ENCODE measurements at places on chromosomes 3 and 15.

GRCh38 chr15:80240276-80240675 lies 11.7 kb downstream of the CTXND1 start:
- no peak for DNase-seq

- DNase-seq, result peak; percentile 58
Observed at GRCh38 chr3:16174389-16174788, at the start of gene GALNT15. TSS of gene GALNT15 (plus strand) at chr3:16174680. CDS start at chr3:16175152, 472 bp downstream.

DNA sequence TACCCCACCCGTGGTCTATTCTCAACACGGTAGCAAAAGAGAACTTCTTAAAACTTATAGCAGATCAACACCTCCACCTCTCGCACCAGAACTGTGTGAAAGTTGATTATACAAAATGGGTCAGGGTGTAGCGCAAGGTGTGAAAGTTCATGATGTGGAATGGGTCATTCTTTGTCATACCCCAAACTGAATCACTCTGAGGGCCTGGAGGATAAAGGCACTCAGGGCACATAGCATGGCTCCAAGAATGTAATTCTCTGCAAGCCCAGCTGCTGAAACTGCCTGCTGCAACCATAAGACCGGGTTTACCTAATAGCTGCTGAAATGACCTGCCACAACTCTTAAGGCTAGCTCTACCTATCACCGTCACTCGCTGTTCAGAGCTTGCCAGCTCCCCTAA lies 70.0 kb downstream of the FOXP1 start:
- no peak for DNase-seq

GRCh38 chr3:123899300-123899865 lies 15.3 kb upstream of the MYLK start:
- DNase-seq, result no peak

GRCh38 chr3:39485547-39485946 lies 18.1 kb downstream of the MOBP start:
- DNase-seq, result no peak

- no peak for DNase-seq
Observed at GRCh38 chr15:38190501-38190900, 62.1 kb upstream of the SPRED1 start.

GRCh38 chr3:98952404-98952803 lies 50.9 kb upstream of the DCBLD2 start:
- DNase-seq, result peak; percentile 58

DNA sequence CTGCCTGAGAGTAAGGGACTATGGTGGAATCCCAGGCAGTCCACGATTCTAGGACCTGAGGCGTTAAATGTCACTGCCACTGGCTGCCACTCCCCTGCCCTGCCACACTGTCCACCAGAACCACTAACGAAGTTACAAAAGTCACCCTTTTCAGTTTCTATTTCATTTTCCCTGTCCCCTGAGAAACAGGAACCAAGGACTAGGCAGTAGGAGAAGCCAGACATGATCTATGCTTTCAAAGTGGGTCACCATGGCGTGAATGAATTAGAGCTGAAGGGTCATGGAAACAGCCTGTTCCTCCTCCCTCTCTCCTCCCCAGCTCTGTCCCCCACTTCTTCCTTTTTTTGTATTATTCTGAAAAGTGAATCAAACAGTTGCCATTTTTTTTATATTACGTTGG lies 9.1 kb upstream of the ADPRH start:
- DNase-seq, result no peak

DNA sequence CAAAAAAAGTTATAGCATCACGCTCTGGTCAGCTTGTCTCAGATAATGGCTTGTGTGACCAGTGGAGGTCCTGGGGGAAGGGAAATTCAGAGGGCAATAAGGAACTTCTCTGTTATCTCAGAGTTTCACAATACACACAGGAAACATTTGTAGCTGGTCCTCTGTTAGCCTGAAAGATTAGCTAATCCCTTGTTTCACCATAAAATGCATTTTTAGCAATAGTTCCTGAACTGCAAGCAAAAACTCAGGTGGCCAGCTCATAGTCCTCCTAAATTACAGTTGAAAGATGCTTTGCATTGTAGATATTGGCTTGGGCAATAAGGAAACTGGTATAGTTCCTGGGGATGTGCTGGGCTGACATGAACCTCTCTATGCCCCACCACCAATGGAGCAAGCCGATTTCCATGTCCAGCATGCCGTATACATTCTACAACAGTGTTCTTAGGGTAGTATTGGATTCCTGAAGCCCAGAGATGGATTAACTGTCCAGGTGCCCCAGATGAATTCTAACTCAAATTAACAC lies 141.5 kb upstream of the TBL1XR1 start:
- DNase-seq, result peak; percentile 72

DNA sequence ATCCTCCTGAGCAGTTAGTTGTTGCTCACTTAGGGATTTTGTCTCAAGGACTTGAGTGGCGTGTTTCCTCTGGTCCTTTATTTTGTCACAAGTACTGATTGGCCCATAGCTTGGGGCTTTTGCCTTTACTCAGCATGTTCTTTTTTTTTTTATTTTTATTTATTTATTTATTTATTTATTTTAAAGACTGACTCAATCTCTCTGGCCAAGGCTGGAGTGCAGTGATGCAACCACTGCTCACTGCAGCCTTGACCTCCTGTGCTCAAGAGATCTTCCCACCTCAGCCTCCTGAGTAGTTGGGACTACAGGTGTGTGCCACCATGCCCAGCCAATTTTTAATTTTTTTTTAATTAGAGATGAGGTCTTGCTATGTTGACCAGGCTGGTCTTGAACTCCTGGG lies 223.9 kb upstream of the TPM1 start:
- no peak for DNase-seq

- no peak for DNase-seq
Observed at GRCh38 chr3:72445827-72446217, 402.4 kb downstream of the SHQ1 start.

Data from NCI-H226 (cell line).